ENCODE measurements at places on chromosomes 13 and 19. TPM values are rescaled to one million over a fixed set of nuclear protein-coding genes. Genes with fewer than 3 reads are reported as not detected.

- no peak for DNase-seq
Measured at GRCh38 chr13:95269756-95270155, 31.5 kb downstream of the ABCC4 start.

DNA sequence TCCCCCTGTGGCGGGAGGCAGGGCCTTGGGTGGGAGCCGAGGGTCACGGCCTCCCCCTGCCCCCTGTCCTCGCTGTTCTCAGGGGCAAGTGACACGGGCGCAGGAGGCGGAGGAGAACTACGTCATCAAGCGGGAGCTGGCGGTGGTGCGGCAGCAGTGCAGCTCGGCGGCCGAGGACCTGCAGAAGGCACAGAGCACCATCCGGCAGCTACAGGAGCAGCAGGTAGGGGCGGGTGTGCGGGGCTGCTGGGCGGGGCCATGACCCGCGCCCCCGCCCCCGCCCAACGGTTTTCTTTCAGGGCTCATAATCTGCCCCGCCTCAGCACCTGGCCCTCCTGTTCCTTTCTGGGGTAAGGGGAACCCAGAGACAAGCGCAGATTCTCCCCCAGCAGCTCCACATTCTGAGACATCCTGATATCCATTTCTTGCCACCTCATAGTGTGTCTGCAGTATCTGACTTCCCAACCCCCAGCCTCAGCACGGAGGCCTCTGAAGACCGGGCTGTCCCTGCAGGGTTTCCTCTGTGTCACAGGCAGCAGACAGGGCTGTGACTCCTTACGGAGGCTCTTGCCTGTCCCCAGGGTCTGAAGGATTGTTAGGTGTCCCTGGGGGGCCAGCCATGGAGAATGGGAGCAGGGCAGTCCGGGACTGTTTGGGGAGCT, 15.9 kb downstream of the PRR36 start:
- DNase-seq = peak; percentile 67

GRCh38 chr13:84439108-84439507, 556.8 kb upstream of the SLITRK1 start:
- DNase-seq = no peak

DNA sequence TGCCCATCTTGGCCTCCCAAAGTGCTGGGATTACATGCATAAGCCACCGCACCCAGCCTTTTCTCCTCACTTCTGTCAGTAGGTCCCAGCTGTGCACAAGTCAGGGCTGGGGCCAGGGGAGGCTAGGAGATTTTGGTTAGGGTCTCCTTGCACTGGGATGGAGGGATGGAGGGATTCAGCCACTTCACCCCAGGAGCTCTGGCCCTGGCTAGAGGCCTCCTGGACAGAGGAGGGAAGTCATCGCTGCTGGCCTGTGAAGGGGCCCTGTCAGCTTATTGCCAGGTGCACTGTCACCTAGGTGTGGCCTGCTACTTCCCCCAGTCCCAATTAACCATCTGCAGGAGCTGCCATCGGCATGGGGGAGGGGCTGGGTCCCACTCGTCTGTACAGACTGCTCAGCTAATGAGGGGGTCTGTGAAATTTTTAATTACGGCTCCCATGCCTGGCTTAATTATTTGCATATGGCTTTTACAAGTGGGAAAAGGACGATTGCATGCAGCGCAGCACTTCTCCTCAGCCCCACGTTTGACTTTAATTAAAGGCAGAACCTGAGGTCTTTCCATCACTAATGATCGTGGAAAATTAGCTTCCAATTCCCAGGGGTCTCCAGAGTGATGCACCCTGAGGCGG, 52.4 kb downstream of the CHST8 start:
- DNase-seq = no peak

GRCh38 chr19:39825531-39826076, 8.4 kb downstream of the DYRK1B start:
- no peak for DNase-seq

DNA sequence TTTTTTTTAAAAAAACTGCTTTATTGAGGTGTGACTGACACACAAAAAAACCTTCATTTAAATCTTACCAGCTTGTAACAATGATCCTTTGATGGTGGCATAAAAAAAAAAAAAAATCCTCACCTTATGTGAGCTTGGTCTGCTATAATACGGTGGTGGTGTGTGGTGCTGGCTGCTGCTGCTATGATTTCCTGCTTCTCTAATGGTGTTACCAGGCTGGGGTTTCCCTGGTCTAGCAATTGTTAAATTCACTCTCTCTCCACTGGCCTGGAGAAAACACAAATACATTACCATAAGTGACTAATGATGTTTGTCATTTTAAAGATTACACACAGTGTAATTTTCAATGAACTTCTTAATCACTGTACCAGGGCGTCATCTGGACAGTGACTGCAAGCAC, 60.6 kb downstream of the LNX2 start:
- DNase-seq = no peak

The HPN gene
- total RNA-seq = not detected

DNA sequence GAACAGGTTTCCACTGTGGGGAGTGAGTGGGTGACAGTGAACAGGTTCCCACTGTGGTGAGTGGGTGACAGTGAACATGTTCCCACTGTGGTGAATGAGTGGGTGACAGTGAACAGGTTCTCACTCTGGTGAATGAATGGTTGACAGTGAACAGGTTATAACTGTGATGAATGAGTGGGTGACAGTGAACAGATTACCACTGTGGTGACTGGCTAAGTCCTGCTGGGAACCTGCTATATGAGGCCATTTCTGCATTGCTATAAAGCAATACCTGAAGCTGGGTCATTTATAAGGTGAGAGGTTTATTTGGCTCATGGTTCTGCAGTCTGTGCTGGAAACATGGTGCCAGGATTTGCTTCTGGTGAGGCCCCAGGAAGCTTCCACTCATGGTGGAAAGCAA, 637.1 kb downstream of the UQCRFS1 start:
- DNase-seq = no peak

DNA sequence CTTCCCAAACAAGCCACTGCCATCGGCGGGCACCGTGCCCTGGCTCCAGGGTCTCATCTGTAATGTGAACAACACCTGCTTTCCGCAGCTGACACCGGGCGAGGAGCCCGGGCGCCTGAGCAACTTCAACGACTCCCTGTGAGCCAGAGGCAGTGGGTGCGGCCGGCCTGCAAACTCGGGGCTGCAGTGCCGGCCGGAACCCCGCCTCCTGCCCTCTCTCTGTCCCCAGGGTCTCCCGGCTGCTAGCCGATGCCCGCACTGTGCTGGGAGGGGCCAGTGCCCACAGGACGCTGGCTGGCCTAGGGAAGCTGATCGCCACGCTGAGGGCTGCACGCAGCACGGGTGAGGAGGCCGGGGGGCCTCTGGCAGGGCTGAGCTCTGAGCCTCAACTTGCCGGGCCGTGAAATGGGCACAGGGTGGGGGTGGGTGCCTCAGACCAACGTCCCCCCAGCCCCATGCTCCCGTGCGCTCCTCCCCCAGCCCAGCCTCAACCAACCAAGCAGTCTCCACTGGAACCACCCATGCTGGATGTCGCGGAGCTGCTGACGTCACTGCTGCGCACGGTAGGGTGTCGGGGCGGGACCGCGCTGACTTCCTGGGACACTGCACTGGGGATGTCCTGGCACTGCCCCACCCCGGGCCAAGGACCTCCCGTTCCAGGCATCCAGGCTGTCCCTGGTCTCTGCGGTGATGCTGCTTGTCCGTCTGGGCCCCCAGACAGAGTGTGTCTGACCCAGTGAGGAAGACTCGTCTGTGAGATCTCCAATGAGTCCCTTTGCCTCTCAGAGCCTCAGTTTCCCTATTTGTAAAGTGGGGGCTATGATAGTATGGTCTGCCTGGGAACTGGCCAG, 2.2 kb downstream of the ABCA7 start:
- DNase-seq = no peak

The PSPN gene
- 2.9 TPM for total RNA-seq

DNA sequence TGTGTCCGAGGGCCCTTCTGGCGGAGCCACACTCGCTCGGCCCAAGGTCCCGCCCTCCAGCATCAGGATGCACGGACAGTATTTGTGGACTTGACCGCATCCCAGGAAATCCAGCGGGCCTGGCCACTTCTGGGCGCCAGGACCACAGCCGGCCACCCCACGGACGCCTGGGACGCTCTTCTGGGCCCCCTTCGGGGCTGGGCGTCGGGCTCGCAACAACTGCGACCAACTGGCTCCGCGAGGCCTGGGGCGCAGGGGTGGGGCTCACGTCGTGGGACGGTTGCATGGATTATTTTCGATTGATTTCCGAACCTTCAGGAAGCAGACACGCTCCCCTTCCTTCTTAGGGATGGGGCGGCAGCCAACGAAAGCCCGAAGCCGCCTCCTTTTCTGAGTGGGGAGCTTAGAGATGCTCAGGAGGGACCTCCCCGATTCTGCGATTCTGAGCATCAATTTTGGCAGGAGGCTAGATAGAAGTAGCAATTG, 521 bp upstream of the NUP58 start:
- no peak for DNase-seq

GRCh38 chr19:3669947-3670795, 30.1 kb downstream of the PIP5K1C start:
- no peak for DNase-seq

GRCh38 chr13:83508771-83509301, 373.4 kb downstream of the SLITRK1 start:
- DNase-seq = no peak

- no peak for DNase-seq
Measured at GRCh38 chr13:76471486-76471885, 414.7 kb downstream of the KCTD12 start.

GRCh38 chr13:97975280-97975847, 21.9 kb downstream of the IPO5 start:
- no peak for DNase-seq

- DNase-seq = no peak
Measured at GRCh38 chr13:69155136-69155535, 952.5 kb upstream of the ATXN8OS start.

GRCh38 chr13:58795715-58796114, 1164.2 kb downstream of the PCDH17 start:
- DNase-seq = no peak

GRCh38 chr13:61040181-61040580, 375.5 kb downstream of the PCDH20 start:
- DNase-seq = no peak

GRCh38 chr19:45716359-45717130, 14.2 kb downstream of the FBXO46 start:
- DNase-seq = peak; percentile 36

DNA sequence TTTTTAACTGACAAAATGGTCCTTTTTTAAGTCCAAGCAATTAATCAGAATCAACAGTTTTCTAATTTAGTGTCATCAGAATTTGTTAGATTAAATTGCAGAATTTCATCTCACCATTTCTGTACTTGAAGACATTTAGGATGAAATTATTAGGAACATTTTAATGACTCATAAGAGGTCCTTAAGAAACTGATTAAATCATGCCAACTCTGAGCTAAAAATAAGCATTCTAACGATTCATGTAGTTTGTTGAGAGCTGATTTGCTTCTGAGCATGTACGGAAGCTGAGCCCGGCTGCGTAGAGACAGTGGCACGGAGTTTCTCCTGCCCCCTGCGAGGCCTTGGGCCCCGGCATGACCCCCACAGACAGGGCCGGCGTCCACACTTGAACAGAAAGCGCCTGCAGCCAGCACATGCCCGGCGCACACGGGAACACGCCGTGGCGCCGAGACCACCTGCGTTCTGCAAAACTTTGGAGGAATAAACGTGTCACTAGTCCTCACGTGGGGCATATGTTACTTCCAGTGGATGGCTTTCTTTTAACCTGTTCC, 89.7 kb upstream of the MCF2L start:
- DNase-seq = no peak

DNA sequence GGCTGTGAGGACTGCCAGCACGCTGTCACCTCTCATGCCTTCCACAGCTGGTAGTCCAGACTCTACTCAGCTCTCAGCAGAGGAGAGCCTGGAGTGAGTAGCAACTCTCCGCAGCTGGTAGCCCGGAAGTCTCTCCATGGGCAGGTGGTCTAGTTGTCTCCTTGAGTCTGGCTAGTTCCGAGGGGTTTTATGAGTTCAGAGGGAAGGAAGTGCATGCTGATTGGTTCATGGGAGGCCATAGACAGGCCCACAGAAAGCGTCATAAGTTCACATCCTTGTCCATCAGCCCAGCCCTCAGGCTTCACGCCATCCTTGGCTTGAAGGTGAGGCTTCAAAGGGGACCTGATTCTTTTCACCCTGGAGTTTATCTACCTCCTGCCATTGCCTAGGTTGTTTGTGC, 2662.4 kb upstream of the PCDH20 start:
- DNase-seq = no peak

GRCh38 chr19:22427960-22428913, 6.1 kb upstream of the ZNF98 start:
- no peak for DNase-seq

The MADCAM1 gene
- total RNA-seq = 2.0 TPM

The DIAPH3 gene
- total RNA-seq = 40.0 TPM

DNA sequence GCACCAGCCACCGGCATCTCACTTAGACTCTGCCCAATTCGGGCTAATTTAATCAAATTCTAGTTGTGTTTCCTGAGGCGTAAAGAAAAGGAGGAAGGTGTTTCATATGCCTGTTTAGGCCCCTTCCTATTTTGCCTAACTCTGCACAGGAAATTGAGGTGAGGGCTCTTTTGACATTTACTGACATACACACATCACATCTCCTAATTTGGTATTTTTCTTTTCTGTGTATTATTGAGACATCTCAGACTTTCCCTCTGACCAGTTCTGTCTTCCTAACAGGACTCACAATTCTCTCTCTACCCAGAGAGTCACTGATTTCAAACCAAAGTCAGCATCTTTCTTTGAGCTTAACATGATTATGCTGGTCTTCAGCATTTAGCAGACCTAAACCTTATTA, 7.9 kb downstream of the CEACAM3 start:
- peak; percentile 71 for DNase-seq

DNA sequence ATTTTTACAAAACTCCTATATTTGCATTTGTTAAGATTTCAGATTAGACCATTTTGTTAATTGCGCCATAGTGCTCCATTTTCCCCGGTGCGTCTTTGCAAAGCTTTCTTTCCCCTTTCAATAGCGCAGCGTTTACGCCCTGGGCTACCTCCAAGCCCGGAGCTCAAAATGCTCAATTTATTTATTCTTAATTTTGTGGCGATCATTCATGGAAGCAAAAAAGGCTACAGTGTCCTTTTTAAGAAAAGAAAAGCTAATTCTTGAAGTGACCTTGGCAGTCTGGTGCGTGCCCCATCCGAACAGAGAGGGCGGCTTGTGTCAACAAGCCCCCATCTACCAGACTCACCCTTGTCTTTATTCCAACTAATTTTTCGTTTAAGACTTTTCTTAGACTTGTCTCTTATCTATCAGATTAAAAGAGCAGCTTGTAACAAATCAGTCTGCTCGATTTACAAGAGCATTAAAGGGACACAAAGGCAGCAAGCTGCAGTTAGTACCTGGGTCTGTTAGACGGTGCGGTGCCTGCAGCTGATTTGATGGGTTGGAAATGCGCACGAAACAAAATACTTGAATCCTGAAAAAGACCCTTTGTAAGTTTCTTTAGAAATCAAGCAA, 30.1 kb downstream of the GSX1 start:
- DNase-seq = no peak
